A172 (cell line): ENCODE measurements at places on chromosomes 6 and 20. TPM values are rescaled to one million over a fixed set of nuclear protein-coding genes. Genes with fewer than 3 reads are reported as not detected.

- no peak for DNase-seq
These were observed 20.6 kb downstream of the EPM2A start for GRCh38 chr6:145714731-145715130.

Gene PACSIN1
- 0.31 TPM in 1 of 2 replicates, not detected in the other for total RNA-seq

- no peak for DNase-seq
These were observed 181.4 kb upstream of the UST start for GRCh38 chr6:148565321-148565926.

DNA sequence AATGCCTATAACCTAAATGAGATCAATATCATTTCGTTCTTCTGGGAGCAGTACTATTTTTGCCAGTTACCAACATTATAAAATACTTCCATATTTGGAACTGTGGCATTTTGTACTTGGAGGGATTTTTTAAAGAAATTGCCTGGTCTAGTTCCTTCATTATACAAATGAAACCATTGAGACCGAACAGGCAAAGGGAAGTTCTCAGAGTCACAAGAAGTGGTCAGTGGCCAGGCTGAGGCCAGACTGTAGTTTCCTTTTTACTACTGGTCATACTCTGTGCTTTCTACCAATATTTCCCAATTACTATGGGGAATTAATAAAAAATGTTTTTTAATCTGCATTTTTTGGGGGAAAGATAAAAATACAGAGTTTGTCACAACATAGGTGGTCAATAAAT, 332.0 kb downstream of the NRN1 start:
- DNase-seq = no peak

Gene SRMS
- total RNA-seq = not detected in 2 replicates

GRCh38 chr20:47295921-47296426, 60.5 kb downstream of the ZMYND8 start:
- no peak for DNase-seq
